ENCODE measurements at places on chromosomes 11 and 22.

- no peak for DNase-seq
Observed at GRCh38 chr11:75277991-75278790, 37.6 kb downstream of the TPBGL start.

DNA sequence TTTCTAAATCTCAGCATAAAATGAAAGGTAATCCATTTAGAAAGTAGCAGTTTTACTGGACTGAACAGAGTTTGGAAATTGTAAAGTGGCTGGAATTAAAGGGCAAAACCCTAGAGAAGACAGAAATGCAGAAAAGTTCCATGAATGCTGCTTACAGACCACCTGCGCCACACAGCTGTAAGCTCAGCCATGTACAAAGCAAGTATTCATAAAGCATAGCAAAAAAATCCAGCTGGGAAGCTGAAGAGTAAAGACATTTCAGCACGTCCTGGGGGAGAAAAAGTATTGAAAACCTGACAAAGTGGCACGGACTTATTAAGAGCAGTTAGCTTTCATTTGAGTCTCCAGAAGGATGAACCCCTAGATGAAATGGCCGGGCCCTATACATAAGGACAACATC lies 220.1 kb upstream of the CNTN5 start:
- no peak for DNase-seq

DNA sequence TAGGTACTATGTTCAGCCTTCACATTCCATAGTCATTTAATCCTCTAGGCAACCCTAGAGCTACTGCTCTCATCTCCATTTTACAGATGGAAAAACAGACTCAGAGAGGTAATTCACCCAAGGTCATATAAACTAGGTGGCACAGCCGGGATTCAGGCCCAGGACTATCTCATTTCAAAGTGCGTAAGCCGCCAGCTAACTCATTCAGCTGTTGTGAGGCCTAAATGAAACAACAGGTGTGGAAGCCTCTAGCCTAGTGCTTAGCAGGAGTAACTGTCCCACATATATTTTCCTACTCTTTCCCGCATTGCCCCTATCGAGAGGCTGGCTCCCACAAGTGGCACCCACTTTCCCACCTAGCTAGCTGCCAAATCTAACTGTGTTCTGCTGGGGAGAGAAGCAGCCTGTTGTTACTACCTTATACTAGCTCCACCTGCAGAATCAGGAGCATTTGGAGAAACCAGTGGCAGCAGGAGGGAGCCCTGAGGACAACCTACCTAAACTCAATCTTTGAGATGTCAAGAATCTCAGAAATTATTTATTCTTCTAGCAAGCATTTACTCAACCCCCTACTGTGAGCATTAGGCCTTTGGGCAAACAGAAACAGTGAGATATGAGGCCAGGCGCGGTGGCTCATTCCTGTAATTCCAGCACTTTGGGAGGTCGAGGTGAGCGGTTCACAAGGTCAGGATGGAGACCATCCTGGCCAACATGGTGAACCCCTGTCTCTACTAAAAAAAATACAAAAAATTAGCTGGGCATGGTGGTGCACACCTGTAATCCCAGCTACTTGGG lies 20.9 kb downstream of the PRG3 start:
- no peak for DNase-seq

DNA sequence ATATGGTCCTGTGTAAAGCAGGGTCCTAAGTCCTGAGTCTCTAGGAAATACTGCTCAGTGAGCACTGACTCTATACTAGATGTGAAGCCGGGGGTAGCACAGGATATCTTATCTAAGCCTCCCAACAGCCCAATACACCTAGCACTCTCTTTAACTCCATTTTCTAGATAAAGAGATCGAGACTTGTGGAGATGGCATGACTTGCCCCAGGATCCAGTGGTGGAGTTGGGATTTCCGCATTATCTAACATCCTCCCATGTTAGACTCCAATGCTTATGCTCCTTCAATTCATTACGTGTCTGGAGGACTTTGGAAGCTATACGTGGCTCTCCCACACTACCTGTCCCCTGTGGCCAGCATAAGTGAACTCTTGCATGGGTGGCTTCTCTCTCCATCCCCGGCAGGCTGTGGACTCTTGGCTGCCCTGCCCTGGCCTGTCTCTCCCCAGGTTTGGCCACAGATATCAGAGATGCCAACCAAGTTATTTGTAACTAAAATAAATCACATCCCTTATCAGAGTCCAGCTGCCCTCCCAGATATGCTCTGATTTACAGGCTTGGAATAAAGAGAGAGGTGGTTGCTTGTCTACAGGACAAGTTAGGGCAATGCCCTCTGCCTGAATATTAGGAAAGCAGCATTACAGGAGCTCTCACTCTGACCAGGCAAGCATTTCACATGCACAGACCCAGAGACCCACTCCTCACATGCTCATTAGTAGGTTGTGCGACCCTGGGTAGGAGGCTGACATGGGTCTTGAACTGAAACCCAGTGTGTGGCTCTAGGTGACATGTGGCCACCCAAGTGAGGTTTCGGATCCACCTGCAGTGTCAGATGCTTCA lies 4.5 kb downstream of the CD44 start:
- no peak for DNase-seq

DNA sequence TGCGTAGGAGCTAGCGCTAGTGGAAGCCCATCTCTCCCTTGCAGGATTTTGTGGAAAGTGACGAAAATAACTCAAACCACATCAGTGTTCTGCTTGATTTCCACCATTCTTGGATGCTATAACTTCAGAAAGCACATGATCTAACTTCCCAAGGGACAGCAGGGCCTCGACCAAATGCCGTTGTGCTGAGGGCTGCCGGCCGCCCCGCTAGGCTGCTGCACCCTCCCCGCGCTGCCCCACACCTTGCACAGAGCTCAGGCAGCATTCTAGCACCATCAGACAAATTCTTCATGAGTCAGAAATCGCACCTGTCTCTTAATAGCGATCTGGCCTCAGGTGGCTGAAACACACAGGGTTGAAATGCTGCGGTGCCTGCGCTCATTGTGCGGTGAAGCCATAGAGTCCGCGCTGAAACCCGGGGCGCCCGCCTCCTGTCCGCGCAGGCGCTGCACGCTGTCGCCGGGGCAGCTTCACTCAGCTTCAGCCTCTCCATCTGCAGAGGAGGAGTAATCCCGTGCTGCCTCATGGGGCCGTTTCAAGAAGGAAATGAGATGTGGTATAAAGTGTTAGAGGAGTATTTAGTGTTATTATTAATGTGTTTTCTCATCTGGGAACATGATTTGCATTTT lies 59.2 kb upstream of the B3GAT1 start:
- DNase-seq, result no peak

DNA sequence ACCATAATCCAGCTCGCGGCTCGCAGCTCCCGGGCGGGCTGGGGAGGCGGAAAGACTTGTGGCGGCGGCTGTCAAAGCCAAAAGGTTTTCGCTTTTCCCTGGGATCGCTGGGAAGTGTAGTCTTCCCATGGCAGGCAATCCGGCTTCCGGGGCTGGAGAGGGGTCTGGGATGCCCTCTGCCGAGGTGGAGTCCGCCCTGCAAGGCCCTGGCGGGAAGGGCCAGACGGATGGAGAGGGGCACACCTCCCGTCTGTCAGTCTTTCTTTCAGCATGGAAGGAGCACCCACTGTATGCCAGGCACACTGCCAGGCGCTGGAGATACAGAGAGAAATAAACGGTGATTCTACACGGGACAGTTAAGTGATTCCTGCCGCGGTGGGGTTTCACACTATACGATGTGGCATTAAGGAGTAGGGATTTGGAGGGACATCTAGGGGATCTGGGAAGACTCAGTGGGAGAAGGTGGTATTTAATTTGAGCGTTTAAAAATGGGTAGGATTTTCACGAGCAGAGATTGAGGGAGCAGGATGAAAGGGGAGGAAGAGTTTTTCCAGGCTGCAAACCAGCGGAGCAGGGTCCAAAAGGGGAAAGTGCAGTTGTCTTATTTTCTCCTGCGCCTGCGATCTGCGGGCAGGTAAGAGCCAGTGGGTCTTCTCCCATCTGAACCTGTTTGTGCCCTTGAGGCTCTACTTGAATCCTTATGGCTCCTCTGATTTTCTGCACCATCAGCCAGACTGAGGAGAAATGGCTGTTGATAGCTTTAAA lies at the start of gene BACE1:
TSS of gene BACE1 (minus strand) at position 60 of the 765 bp plus-strand sequence. CDS start 461 bp downstream, outside the sequence.
- peak; percentile 68 for DNase-seq
